ENCODE measurements at places on chromosomes 7 and 10. TPM values are rescaled to one million over a fixed set of nuclear protein-coding genes. Genes with fewer than 3 reads are reported as not detected.

SYPL1 gene
- total RNA-seq = 25.7 TPM

C7orf33 gene
- total RNA-seq = not detected

ADRA2A gene
- total RNA-seq = not detected

SPAM1 gene
- not detected for total RNA-seq

VAX1 gene
- not detected for total RNA-seq

LBX1 gene
- total RNA-seq = not detected

GIMAP4 gene
- total RNA-seq = not detected

HOXA3 gene
- total RNA-seq = 2.1 TPM

GPR146 gene
- 2.0 TPM for total RNA-seq

FAM53B gene
- 19.3 TPM for total RNA-seq

ZNF485 gene
- 3.4 TPM for total RNA-seq

FOXP2 gene
- total RNA-seq = 0.04 TPM

STEAP4 gene
- not detected for total RNA-seq

CLRN3 gene
- not detected for total RNA-seq

GHRHR gene
- not detected for total RNA-seq

CPN1 gene
- 8.1 TPM for total RNA-seq

HOGA1 gene
- 18.8 TPM for total RNA-seq

SORBS1 gene
- 16.8 TPM for total RNA-seq

CLEC5A gene
- total RNA-seq = not detected

TMEM176B gene
- total RNA-seq = not detected

GIMAP2 gene
- total RNA-seq = 1.4 TPM

CPVL gene
- total RNA-seq = 30.7 TPM

CYP3A4 gene
- 0.35 TPM for total RNA-seq

SUFU gene
- 2.9 TPM for total RNA-seq

ZDHHC4 gene
- total RNA-seq = 65.4 TPM

FAM25G gene
- total RNA-seq = not detected

ALDH18A1 gene
- 263 TPM for total RNA-seq

PNLIPRP1 gene
- total RNA-seq = not detected

Measured in HepG2 (cell line).